ENCODE measurements at places on chromosomes 1 and 21.

DNA sequence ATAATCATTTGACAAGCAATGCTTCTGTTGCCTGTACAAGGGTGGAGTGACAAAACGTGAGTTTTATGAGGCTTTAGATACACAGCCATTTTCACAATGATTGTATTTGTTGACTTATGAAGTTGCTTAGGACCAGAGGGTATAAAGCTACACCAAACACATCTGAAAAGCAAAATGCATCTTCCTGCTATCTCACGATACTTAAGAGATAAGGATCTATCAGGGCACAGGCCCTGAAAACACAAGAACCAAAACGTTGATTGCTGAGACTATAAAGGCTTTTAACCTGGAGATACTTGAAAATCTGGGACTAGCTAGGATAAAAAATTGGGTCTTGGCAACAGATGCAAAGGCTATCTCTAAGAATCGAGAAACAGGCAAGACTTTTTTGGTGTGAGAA is 115.7 kb downstream of the SLC5A9 start:
- no peak for DNase-seq

DNA sequence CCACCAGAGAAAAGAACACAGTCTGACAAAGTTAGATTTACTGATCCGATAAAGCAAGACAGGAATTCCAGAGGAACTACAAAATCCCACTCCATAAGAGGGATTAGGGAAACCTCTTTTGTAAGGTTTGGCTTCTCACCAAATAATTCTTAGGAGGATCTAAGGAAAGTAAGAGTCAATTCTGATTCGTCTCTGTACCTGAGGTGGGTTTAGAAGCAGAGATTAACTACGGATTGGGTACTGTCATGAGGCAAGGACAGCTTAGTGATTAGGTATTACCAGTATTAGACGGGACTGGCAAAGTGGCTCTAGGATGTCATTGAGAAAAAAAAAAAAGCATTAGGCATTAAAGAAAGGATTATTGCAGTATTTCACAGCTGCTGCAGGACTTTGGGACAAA is 371.7 kb upstream of the BRINP3 start:
- no peak for DNase-seq

DNA sequence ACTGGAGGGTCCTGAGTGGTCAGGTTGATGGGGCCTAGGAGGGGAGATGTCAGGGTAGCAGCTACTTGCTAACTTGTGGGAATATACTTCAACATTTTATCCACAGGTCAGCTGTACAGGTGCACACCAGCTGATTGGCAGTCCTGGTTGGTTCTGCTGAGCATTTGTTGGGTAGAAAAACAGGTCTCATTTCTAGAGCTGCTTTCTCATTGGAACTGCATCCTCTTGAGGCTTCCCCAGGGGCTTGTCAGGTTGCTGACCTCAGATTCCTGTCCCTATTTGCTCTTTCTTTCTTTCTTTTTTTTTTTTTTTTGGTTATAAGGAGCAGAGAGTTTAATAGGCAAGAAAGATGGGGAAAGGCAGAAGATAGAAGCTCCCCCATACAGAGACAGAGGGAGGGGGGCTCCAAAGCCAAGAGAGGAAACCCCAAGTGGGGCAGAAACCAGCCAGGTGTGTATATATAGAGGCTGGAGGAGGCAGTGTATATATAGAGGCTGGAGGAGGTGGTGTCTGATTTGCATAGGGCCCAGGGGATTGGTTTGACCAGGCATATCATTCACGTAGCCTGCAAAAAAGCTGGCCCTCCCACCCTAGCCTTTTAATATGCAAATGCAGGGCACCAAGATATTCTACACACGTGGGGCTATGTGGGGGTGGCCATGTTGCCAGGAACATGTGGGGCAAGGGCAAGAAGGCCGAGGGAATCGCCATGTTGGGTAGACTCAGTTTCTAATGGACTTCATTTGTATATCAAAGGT is 57.3 kb upstream of the STUM start:
- DNase-seq = no peak

DNA sequence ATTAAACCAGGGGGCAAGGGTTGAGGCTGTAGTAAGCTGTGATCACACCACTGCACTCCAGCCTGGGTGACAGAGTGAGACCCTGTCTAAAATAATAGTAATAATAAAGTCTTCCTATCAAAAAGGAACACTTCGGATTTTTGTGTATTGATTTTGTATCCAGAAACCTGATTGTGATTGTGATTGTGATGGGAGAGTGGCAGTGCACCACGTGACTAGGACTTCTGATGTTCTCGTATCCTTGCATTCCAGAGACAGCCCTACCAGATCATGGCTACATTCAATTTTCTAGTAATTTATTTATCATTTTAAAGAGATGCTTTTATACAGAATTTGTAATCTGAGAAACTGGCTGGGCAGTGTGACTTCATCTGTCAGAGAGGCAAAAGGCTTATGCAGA is 2.6 kb upstream of the KIF1B start:
- no peak for DNase-seq

DNA sequence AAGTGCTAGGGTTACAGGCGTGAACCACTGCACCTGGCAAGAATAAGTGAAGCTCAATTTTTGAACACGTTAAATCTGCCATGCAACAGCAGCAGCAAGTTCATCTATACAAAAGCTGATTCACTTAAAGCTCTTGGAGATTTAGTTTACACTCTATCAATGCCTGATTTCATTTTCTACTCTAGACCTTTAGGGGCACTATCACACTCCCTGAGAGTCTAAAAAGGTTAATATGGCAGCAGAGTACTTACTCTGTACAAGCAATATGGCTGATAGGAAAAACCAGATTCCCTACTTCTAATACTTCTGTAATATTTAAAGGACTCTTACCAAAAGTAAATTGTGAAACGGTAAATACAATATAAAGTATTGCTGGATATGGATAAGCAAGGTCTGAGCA is 4.8 kb downstream of the RBM34 start:
- DNase-seq = no peak

GRCh38 chr21:37865156-37865555 is 51.1 kb downstream of the KCNJ6 start:
- no peak for DNase-seq

GRCh38 chr1:66354311-66355201 is 179.4 kb upstream of the SGIP1 start:
- DNase-seq = no peak

- DNase-seq = no peak
Measured at GRCh38 chr1:101022294-101022693, 3.3 kb downstream of the DPH5 start.

DNA sequence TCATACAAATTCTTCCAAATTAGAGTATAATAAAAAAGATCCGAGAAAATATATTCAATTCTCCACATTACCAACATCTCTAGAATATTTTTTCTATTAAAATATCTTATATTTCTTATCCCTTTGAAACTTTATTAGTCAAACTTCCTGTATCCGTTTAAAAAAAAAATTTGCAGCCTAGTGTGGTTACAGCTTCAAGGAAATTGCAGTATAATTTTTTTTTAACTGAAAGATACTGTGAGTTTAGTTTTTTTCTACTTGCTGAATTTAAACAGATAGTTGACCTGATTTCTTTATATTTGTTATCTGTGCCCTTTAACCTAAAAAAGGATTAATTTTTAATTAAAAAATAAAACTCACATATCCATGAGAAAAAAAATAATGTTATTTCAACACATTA is 1.5 kb downstream of the RGS18 start:
- DNase-seq = no peak

GRCh38 chr1:6897138-6897537 is 111.9 kb downstream of the CAMTA1 start:
- no peak for DNase-seq

- DNase-seq = no peak
Measured at GRCh38 chr1:185694081-185694480, 40.1 kb upstream of the HMCN1 start.

DNA sequence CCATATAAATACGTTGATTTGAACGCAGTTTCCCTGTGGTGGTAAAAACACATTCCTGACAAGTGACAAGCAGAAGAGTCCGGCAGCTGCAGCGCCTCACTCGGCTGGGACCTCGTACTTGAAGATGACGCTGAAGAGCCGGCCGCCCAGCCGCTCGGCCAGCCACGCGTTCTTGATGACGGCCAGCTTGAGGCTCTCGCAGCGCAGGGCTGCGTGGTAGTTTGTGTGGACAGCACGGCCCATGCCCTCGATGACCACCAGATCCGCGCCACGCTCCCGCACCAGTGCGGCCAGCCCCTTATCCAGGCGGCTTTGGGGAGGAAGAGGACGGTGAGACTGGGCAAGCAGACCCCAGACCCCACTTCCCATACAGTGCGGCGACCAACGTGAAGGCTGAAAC is 17.6 kb downstream of the PANK4 start:
- no peak for DNase-seq

- no peak for DNase-seq
Measured at GRCh38 chr1:65027666-65028358, 61.5 kb upstream of the JAK1 start.

- no peak for DNase-seq
Measured at GRCh38 chr1:186605762-186606350, 74.4 kb downstream of the PTGS2 start.

DNA sequence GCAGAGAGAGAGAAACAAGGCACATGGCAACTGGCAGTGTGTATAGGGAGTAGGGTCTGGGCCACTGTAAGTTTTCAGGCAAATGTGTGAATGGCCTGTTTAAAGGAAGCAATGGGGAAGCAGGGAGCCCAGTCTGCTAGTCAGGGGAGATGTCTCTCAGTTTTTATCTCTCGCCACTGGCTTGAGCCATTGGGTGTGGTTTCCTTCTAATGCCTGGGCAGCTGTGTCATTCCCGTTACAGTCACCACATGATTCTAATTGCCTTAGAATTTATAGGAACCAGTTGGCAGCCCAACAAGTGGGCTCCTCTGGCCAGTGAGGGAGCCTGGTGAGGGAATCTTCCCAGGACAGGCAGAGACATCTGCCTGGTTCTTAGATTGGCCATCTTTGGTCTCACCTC is 182.4 kb downstream of the DISC1 start:
- no peak for DNase-seq
